ENCODE measurements at places on chromosomes 6 and 20.

- DNase-seq: peak; percentile 19
Measured at GRCh38 chr6:111122458-111123286, 35.4 kb downstream of the SLC16A10 start.

DNA sequence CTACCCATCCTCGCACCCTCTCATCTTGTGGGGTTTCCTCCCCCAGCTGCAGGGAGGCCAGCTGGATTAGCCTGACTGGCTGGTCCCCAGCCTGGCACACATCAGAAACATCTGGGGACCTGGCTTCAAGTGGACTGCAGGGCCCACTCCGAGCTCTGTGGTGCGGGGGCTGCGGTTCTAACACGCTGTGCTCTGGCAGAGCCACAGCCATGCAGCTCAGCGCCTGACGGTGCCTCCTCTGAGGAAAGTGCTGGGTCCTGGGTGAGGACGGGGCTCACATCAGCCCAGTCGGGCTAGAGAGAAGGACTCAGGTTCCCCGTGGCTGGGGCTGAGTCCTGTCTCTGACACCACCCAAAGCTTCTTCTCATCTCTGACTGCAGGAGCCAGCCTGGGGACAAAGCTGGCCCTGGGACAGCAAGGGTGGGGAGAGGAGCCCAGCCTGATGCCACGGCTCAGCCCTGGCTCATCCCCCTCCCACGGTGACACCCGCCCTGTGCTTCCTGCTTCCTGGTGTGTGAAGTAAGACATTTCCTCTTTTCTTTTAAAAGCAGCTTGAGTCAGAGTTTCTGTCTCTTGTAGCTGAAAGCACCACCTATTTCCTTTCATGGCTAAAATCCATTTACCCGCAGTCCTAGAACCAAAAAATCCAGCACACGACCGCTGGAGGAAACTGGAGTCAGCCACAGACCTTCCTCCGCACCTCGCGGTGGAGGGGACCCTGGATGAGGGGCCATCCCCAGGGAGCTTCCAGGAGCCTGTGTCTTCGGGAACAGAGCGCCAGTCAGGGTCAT, 127.4 kb upstream of the AFDN start:
- DNase-seq: peak; percentile 69

GRCh38 chr6:167650730-167651317, 175.9 kb upstream of the AFDN start:
- DNase-seq: no peak

- no peak for DNase-seq
Measured at GRCh38 chr6:22332711-22333110, 35.9 kb upstream of the PRL start.

GRCh38 chr6:159969204-159969912, 476 bp downstream of the IGF2R start:
- no peak for DNase-seq

GRCh38 chr20:53902968-53903651, 167.3 kb downstream of the BCAS1 start:
- no peak for DNase-seq

DNA sequence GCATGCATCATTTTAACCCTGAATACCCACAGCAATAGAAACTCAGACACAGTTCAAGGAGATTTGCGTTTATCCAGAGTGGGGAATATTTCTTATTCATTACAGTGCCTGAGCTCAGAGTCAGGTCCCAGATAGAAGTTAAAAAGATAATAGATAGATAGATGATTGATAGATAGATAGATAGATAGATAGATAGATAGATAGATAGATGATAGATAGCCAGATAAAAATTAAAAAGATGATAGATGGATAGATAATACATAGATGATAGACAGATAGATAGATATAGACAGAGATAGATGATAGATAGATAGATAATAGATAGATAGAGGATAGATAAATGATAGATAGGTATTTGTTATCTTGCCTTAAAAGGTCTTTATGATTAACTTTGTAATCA, 184.7 kb downstream of the MYLK4 start:
- no peak for DNase-seq

DNA sequence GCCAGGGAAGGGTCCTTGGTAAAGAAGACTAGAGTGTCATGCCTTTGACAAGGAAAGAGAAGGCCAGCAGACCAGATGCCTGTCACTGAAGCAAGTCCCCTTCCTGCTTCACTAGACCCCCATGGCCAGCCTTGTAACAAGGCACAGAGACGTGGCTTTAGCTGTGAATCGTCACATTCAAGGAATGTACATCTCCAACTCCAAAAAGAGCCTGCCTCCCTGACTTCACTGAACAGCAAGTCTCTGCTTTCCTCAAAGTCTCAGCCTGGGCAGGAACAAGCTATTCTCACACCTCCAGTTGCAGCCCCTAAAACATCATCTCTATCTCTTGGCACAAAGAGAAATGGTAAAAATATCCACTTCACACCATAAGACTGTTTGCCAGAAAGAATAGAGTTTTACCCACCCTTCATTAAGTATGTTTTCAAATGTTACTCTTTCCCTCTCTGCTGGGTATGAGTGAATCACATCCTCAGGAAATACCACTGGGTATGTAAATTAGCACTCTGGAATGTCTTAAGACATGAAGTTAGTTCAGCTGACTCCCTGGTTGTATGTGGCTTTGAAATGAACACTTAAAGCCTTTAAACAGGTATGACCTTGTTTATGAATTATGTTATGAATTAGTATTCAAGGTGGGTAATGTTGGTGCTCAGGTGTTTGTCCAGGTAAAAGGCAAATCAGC, 46.4 kb upstream of the NT5E start:
- DNase-seq: no peak

DNA sequence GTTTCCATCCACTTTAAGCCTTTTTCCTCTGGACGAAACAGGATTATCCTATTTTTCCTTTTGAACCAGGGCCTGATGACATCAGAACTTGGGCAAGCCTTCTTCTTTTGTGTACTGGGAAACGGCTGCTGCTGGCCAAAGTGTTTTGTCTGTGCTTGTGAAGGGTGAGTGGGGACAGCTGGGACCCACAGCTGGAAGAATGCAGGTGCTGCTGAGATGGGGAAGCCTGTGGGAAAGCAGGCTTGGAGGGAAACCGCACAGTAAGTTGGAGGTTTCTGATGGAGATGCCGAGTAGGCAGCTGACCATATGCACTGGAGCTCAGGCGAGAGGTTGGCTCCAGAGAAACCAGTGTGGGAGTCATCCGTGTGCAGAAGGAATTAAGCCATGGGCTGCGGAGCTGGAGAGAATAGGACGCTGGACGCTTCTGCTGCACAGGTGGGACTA, 8.5 kb upstream of the PSMG4 start:
- DNase-seq: no peak

- no peak for DNase-seq
Measured at GRCh38 chr6:7914991-7915789, 4.6 kb upstream of the TXNDC5 start.

GRCh38 chr6:155372256-155372655, 58.0 kb upstream of the TFB1M start:
- DNase-seq: no peak

DNA sequence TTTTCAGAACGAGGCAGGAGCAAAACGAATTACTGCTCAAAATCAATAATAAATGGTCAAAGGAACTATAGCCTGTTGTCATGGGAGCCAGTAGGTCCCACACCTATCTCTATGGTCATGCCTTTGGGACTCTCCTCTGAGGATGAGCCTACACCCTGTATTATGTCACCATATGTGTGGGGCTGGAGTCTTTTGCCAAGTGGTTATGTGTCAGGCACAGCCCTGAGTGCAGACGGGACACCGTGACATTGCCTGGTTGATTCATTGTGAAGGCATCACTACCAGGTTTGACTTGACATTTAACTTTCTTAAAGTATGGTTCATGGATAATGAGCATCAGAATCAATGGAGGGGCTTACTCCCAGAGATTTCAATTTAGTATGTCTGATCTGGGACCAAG, 23.6 kb downstream of the BMP6 start:
- DNase-seq: no peak

DNA sequence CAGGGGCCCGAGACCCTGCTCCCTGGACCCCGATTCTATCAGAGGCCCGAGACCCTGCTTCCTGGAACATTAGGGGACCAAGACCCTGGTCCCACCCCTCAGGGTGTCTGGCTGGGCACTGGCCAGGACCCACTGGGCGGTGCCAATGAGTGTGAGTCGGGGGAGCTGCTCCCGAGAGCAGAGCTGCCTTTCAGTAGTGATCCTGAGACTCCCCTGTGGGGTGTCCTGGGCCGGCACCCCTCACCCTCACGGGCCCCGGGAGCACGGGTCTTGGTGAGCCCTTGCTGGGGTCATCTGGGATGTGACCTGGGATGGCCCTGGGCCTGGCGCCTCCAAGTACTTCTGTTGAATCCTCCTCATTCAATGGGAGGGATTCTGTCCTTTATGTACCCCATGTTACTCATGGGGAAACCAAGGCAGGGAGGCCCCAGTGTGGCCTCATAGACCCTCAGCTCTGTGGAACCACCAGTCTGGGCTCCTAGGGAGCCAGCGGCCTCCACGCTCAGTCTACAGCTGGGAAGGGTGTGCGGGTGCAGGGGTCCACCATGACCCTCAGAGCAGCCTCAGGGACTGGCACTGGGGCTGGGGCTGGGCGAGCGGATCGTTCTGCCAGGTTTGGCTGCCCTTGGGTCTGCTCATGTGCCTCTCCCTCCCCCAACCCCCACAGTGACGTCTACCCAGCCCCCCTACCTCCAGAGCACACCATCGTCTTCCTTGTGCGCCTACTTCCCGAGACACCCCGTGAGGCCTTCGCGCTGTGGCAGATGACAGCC, 25.6 kb downstream of the COL20A1 start:
- no peak for DNase-seq

- no peak for DNase-seq
Measured at GRCh38 chr6:19157486-19157885, 679.7 kb upstream of the ID4 start.

GRCh38 chr6:41318654-41319565, 16.5 kb upstream of the NCR2 start:
- DNase-seq: peak; percentile 84

GRCh38 chr6:88276331-88276730, 110.2 kb upstream of the CNR1 start:
- DNase-seq: no peak

- no peak for DNase-seq
Measured at GRCh38 chr20:63317601-63318291, 24.8 kb downstream of the COL20A1 start.

DNA sequence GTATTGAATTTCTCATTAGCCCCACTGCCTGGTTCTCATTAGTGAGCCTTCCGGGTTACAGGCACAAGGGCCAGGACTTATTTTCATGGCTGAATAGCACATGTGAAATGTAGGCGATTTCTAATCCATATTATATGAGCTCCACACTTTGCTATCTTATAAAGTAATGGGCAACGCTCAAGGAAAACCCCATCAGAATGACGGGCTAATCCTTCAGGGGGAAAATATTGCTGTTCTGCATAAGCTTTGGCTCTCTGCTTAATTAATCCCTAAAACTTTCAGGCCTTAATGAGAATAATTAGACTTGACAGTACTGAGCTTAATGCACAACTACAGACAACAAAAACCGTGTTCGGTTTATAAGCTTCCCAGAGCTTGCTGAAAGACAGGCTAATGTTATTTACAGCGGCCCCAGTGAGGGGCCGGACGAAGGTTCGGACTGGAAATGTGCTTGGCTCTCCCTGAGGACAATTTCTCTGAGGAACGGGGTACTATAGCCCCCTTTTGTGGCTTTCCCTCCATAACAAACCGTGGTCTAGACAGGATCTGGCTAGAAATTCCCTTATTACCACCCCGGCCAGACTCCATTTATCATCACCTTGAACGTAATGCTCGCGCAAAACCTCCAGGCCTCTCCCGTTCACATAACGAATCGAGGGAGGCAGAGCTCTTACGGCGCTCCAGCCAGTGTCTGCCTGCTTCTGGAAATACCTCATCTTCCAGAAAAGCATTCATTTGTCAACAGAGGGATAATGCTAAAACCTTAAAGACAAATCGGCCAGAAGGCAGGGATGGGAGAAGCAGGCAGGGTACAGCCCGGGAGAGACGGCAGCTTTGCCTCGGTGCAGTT, 164.5 kb downstream of the CD83 start:
- DNase-seq: no peak

DNA sequence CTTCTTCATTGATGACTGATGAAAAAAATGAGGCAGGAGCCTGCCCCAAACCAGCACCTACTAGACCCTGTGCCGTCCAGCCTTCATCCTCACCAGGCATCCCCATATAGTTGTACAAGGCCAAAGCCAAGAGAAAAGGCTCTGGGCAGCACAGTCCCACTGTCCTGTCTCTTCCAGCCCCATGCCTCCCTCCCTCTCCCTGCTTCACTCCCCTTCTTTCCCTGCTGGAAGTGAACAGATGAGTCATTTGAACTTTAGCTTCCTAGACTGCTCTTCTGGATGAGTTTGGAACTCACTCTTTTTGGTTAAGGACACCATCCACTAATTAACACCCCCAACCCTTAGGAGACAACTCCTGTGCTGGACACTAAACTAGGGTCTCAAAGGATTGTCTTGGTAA, 235.2 kb downstream of the LRFN2 start:
- no peak for DNase-seq

DNA sequence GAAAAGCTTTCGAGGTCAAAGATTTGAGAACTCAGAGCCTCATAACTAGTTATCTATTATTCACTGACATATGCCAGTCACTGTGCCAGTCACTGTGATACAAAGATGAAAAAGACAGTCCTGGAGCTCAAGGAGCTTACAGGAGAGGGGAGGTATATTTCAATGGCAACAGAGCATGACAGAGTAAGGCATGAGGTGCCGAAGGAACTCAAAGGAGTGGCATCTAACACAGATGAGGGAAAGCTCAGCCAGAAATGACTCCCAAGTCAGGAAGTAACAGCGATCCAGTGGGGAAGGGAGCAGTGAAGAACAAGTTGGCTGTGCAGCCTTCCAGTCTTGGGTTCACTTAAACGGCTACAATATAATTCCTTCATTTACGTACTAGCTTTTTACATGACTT, 46.6 kb downstream of the DTNBP1 start:
- no peak for DNase-seq

- no peak for DNase-seq
Measured at GRCh38 chr6:148214667-148215066, 128.0 kb upstream of the SASH1 start.

GRCh38 chr6:161220346-161220745, 53.5 kb downstream of the AGPAT4 start:
- no peak for DNase-seq

DNA sequence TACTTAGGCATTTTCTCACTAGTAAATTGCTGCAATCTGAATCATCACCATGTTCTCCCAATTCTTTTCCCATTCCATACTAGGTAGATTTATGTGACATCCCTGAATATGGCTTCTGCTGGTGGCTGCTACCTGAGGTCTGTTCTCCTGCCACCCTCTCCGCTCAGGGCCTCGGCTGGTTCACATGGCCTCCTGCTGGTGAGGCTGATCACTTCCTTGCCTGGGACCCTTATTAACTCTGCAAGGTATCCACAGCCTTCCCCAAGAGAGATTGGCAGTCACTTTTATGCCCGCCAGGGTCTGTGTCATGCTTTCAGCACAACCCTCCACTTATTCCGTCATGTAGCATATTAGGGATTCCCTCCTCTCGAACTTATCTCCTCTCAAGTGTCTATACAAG, 424.5 kb upstream of the FLRT3 start:
- DNase-seq: no peak

GRCh38 chr6:63174173-63174572, 37.1 kb upstream of the FKBP1C start:
- DNase-seq: no peak

All from stimulated activated naive CD8-positive, alpha-beta T cell treated with anti-CD3 and anti-CD28 coated beads, Interleukin-15, amount 100 ng/mL, for 72 hours (primary cell).